ENCODE measurements at places on chromosomes 12 and 14.

DNA sequence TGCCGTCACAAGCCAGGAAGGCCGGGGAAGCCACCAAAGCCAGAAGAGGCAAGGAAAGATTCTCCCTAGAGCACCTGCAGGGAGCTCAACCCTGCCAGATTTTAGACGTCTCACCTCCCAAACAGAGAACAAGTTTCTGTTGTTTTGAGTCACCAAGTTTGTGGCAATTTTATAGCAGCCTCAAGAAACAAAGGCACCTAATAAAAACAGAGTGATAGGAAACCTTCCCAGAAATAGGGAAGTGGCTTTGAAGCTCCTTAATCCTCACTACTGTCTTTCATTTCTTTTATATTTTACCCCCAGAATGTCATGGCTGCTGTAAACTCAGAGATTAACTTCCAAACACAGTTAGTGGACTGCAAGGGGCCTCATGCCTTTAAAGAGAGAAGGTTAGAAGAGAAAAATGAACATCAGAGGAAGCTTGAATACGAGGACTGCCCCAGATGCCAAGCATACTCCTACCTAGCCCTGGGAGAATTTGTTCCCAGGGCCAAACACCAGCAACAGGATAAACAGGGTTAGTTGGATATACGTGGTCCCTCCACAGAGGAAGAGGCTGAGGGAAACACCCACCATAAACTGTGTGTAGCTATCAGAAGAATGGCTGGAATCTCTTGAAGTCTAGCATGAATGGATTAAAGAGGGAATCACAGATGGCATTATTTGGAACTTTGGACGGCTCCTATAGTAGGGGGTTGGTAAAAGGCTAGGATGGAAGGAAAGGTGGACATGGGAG, 148.3 kb downstream of the KCNA5 start:
- DNase-seq = no peak

DNA sequence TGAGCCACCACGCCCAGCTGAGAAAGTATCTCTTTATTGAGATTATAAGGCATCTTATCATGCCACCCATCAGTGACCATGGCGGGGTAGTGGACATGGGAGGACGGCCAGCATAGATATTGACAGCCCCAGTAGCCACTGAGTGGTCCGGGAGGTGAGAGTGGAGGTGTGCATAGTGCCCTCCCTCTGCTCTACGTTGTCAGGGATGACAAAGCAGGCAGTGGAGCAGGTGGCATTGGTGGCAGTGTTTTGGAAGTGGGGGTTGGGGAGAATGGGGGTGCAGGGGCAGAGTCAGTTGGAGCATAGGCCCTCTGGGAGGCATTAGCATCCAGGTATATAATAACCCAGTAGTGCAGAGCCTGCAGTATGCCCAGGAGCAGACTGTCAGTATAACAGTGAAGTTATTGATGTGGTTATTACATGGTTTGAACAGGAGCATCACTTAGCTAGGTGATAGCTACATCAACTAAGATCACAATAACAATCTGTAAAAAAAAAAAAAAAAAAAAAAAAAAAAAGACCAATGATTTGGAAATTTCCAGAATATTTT, 41.1 kb downstream of the GNG2 start:
- DNase-seq = no peak

GRCh38 chr14:74401504-74402241, 24.3 kb downstream of the SYNDIG1L start:
- DNase-seq = peak; percentile 76

- no peak for DNase-seq
Measured at GRCh38 chr14:99195602-99196309, 76.2 kb downstream of the BCL11B start.

- no peak for DNase-seq
Measured at GRCh38 chr14:96895658-96896271, 98.6 kb downstream of the VRK1 start.

- peak; percentile 92 for DNase-seq
Measured at GRCh38 chr14:50003213-50004021, 110.5 kb downstream of the ARF6 start.
